Activated gamma-delta T cell (primary cell): ENCODE measurements at places on chromosomes 6 and 20.

GRCh38 chr6:157845493-157846259 lies 22.6 kb downstream of the SNX9 start:
- no peak for DNase-seq

DNA sequence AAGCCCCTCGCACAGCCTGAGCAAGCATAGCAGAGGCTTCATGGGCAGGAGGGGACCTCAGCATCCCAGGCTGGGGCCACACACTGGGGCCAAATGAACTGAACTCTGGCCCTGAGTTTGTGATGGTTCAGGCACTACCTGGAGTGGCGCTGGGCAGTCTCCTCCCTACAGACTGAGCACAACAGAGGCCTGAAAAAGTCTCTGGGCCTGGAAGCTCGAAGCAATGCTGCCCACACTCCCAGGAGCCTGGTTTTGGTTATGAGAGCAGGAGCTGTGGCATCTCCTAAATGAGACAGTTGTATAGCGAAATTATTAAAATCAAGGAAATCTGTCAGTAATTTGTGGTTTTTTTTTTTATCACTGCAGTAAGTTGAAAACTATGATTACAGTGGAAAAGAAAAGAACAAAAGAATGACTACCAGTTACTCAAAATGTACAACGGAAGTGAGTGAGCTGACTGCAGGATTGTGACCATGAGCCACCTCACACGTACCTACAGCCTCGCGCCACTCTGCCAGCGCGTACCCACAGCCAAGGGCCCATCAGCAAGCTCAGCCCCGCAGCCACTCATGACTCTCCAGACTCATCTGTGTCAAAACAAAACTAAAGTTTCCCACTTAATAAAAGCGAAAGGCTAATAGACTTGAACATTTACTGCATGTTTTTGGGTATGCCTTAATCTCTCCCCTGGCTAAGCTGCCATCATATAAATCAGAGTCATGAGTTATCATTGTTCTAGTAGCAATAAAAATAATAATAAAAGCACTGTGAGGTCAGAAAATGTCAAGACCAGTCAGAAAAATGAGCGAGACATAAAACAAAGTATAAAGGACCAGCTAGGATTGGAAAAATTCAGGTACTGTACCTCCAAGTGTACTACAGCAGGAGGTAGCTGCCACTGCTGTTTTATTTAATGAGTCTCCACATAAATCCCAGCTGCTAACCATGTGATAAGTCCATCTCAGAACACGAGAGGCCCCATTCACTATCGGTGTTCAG lies 177.0 kb downstream of the FOXC1 start:
- DNase-seq = no peak

- no peak for DNase-seq
Measured at GRCh38 chr20:18259730-18260129, 28.6 kb upstream of the ZNF133 start.

DNA sequence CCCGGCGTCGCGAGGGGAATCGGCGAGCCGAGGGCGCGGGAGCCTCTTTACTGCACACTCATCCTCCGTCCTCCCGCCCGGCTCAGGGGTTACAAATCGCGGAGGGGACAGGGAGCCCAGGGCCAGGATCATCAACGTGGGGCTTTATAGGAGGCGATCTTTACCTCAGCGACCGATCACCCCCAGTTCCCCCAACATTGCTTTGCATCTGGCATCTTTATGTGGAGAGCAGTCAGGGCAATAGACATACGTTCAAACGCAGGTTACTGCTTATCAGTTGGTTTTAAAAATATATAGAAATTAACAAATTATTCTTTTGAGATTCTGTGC lies 634 bp downstream of the HSF2 start:
- no peak for DNase-seq

- DNase-seq = no peak
Measured at GRCh38 chr6:46637145-46637544, 15.5 kb downstream of the CYP39A1 start.

DNA sequence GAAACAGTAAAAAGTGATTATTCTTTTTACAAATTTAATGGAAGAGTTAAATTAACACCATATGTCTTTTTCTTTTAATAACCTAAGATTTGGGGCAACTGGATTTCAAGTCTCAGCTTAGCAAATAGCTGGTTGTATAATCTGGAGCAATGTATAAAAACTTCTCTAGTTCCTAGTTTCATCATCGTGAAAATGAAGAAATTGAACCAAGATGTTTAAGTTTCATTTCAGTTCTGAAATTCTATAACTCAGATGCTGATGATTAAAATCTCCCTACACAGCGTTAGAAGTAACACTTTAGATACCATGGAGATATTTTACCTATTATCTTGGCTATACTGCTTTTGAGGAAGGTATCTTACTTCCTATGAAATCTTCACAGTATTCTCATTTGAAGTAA lies 252.0 kb downstream of the KIF16B start:
- no peak for DNase-seq

GRCh38 chr6:155273431-155273830 lies 9.6 kb downstream of the CLDN20 start:
- no peak for DNase-seq

DNA sequence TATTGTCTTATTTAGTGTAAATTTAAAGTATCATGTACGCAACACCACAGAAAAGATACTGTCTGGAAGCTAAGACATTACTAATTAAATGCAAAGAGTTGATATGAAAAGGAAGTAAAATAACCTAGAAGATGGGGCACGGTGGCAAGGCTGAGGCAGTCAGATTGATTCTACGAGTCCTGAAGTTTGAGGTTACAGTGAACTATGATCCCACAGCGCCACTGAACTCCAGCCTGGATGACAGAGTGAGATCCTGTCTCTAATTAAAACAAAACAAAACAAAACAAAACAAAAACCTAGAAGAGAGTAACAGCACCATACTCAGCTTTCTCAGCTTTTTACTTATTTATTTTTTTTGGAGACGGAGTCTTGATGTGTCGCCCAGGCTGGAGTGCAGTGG lies 199.0 kb downstream of the PRKN start:
- DNase-seq = no peak

- DNase-seq = no peak
Measured at GRCh38 chr6:152973916-152974315, 8.9 kb downstream of the FBXO5 start.
